GM13976 (cell line): ENCODE measurements at places on chromosomes 16 and 17.

GRCh38 chr17:50269477-50270434, 4.5 kb upstream of the TMEM92 start:
- DNase-seq = peak; percentile 82

DNA sequence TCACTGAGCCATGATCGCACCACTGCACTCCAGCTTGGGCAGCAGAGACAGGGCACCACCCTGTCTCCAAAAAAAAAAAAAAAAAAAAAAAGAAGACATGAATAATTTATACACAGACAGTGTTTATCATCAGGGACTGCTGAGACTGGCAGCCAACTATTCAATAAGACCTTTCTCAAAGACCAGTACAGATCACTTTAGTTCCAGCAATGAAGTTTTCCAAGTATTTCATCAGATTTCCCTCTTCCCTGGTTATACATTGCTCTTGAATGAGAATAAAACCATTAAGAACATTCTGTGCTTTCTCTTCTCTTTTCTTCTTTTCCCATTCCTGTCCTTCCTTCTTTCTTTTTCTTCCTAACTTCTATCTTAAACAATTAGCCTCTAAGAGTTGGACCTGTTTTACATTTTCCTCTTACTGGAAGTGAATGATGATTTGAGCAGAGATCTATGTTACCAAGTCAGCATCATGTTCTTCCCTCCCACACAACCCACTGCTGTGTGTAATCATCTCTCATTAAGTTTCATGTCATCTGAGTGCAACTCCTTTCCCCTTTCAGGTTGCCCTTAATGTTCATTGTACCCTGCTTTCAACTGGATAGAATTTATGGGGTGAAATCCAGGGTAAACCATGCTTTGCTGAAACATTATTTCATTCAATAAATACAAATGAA, 35.9 kb upstream of the SMIM36 start:
- DNase-seq = no peak

DNA sequence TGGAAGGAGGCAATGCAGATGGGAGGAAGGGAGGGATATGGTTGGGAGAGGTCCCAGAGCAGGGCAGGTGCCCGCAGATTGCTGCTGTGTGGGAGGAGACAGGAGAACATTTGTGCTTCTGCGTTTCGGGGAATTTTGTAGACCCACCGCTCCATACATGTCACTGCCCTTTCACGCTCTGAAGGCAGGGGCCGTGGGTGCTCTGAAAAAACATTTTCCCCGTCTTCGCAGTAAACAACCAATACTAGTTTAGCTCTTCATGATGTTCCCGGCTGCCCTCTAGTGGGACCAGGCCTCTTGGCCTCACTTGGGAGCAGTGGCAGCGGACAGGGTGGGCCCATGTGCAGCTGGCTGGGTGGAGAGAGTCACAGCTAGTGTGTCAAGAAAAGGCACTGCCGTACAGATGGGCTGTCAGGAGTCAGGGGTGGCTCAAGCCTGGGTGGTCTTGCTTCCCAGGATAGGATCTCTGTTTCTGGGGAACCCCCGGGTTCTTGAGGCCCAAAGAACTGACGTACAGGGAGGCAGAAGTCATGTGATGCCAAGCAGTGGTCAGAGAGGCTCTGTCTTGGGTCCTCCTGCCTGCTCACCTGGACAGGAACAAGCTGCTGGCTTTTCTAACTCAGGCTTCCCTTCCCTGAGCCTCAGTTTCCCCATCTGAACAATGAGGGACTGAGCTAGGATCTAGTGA, 46.5 kb upstream of the CPNE2 start:
- DNase-seq = peak; percentile 83

DNA sequence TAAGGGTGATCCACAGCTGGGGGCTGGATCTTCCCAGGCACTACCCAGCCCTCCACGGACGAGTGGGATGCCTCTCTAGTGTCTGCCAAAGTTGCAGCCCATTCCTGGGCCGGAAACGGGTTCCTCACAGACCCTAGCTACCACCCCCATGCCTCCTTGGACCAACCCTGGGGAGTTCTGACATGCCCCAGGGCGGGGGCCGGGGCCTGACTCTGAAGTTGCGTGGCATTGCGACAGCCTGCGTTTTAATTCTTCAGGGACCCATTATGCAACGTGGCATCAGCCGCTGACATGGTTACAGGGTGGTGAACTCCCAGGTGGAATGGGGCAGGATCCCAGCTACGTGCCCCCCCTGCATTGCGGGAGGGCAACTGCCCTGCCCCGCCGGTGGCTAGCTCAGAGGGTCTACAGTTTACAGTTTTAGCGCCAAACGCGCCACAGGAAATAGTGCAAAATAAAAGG, 2.7 kb downstream of the CBX4 start:
- DNase-seq = no peak

- DNase-seq = no peak
Observed at GRCh38 chr16:48583075-48584065, 26.6 kb downstream of the N4BP1 start.

GRCh38 chr16:16004314-16004749, 54.9 kb downstream of the ABCC1 start:
- no peak for DNase-seq

DNA sequence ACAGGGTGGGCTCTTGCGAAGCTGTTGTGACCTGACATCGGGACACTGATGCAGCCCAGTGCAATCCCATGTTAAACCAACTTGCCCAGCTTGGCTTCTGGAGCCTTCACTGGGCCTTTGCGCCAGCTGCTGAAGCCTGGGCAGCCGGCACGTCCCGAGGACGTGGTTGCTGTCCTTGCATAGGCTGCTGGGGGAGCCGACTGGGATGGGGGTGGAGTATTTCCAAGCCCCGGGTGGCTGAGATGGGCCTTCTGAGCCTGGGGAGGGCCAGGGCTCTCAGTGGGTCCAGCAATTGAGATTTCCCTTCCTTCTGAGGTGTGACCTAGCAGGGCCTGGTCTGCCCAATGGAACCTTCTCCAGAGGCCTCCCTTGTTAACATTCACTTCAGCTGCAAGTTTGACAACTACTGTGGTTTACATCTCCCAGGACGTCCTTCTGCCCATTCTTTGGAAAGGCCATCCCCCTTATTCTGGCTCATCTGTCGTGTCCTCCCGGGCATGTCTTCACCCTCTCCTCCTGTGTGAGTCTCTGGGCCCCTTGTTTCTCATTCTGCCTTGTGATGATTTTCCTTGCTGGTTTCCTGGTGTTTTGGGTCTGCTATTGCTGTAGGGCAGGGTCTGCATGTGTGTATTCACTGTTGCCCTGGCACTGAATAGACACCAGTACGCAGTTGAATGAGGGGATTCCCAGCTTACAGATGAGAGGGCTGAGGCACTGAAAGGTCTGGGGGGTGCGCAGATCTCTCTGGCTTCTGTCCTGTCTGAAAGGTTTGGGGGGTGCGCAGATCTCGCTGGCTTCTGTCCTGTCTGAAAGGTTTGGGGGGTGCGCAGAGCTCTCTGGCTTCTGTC, 34.4 kb downstream of the HAPSTR1 start:
- no peak for DNase-seq

DNA sequence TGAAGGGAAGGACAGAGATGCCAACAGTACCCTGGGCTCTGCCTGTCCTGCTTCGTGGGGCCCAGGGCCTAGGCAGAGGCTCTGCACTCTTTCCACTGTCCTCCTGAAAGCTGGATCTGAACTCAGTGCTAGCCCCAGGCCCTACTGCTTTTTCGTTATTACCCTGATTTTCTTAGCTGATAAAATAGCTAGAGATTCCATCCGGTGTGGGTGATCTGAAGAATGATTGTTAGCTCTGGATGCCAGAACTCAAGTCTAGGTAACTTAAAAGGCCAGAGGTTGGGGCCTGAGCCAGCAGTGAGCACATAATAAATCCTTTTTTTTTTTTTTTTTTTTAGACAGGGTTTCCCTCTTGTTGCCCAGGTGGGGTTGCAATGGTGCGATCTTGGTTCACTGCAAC, 1.8 kb upstream of the MYBBP1A start:
- DNase-seq = no peak

GRCh38 chr16:64627781-64628180, 494.1 kb downstream of the CDH11 start:
- no peak for DNase-seq

DNA sequence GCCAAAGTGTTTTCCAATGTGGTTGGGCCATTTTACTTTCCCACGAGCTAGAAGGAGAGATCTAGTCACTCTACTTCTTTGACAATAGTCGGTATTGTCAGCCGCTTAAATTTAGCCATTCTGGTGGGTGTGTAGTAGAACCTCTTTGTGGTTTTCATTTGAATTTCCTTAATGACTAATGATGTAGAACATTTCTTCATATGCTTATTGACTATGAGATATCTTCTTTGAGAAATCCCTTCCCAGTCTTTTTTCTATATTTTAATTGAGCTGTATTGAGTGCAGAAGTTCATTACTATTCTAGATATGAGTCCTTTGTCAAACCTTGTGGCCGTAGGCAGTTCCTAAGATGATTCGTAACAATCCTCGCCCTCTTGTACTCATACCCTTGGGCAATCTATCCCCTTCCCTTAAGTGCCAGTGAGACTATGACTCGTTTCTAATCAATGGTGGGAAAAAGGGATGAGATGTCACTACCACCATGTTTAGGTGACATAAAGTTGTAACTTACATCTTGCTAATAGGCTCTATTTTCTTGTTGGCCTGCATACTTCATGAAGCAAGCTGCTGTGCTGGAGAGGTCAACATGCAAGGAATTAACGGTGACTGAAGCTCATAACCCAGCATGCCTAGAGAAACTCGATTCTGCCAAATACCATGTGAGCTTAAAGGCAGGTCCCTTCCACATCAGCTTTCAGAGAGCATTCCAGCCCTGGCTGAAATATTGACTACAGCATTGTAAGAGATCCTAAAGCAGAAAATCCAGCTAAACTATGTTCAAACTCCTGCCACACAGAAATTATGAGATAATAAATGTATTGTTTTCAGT, 817.9 kb upstream of the SOX9 start:
- DNase-seq = no peak

- DNase-seq = no peak
Observed at GRCh38 chr16:49849754-49850108, 6.2 kb downstream of the ZNF423 start.

- no peak for DNase-seq
Observed at GRCh38 chr17:82085931-82086764, 11.9 kb downstream of the FASN start.

GRCh38 chr16:22727285-22728166, 86.4 kb upstream of the HS3ST2 start:
- DNase-seq = no peak

DNA sequence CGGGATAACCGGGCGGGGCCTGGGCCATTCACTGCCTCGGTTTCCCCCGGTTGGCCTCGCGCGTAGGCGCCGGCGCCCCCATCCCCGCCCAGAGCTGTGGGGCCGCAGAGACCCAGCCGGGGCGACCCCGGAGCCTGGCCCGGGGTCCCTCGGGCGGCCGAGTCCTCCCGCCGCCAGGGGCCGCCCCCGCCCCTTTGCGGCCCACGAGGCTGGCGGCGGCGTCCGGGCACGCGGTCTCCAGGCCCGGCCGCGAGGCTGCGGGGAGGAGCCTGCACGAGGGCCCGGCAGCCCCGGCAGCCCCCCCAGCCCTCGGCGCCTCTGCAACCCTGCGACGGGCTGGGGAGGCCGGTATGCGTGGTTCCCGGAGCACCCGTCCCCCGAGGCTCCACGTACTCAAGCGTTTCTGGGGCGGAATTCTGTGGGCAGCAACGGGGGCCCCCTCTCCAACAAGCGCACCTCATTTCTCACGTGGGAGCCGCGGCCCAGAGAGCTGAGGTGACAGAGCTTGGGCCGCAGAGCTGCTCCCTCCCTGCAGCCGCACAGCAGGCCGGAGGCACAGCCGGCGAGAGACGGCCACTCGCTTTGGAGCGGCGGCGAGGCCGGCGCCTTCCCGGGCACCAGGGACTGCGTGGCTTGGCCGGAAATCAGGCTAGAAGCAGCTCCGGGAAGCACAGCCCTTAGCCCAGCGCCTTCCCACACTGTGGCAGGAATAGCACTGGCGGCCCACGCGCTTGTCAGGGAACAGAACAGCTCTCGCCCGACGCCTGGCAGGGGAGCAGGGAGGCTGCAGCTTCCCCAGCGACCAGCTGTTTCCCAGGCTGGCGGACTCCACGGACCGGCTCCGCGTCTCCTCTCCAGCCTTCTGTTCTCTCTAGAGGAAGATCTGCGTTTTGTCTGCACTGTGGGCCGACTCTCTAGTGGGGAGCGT, 867 bp upstream of the LIMD2 start:
- peak; percentile 82 for DNase-seq

DNA sequence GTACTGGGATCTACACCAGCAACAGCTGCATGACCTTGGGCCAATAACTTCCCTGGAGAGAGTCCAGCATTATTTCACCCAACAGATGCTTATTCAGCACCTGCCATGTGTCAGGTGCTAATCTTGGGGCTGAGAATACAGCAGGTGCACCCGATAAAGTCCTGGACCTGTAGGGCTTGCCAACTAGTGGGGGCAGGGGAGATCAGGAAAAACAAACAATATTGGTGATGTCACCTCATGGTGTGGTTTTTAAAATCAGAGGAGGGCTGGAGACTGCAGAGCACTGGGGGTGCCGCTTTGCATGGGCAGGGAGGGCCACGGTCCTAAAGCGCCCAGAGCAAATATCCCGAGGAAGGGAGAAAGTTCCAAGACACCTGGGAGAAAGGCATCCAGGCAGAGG, 218.8 kb downstream of the C16orf95 start:
- DNase-seq = no peak

GRCh38 chr16:80691111-80691741, 113.2 kb downstream of the CDYL2 start:
- DNase-seq = no peak

GRCh38 chr16:54026456-54026855, 260.1 kb downstream of the IRX3 start:
- no peak for DNase-seq

DNA sequence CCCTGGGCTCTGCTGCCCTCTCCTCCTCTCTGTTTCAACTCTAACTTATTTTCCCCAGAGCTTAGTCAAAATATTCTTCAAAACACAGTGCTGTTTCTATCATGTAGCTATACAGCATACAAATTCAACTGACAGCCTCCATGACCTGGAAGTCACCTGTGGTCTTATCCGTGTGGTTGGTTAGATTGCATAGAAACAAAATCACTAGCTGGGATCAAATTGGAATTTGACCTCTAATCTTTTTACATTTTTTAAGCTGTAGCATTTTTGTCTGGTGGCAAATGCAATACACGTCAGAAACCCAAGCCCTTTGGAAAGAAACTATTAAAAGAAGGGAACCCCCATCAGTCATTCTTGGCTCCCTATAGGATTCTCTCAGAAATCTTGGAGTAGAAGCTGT, 57.3 kb downstream of the ABCC12 start:
- DNase-seq = no peak

DNA sequence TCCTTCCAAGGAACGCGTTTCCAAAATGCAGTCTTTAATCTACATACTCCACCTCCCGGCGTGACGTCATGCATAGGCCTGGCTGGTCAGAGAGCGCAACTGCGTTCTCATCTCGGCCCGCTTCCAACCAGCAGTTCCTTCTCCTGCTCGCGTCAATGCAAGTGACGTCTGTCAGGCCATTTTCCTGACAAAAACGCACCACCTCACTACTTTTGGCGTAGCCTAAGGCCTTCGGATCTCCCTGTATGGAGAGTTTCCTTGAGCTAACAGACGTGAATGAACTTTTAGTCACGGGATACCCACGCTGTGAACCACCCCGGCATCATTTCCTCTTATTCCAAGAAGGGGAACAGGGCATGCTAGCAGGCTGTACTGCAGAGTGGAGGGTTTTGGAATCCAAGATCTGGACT, 25.0 kb downstream of the TEX14 start:
- no peak for DNase-seq

- no peak for DNase-seq
Observed at GRCh38 chr16:3214904-3215600, 19.9 kb downstream of the ZNF200 start.
